ENCODE measurements at places on chromosomes 2 and 18.

- no peak for DNase-seq
Observed at GRCh38 chr2:37464067-37464466, 119.6 kb downstream of the QPCT start.

DNA sequence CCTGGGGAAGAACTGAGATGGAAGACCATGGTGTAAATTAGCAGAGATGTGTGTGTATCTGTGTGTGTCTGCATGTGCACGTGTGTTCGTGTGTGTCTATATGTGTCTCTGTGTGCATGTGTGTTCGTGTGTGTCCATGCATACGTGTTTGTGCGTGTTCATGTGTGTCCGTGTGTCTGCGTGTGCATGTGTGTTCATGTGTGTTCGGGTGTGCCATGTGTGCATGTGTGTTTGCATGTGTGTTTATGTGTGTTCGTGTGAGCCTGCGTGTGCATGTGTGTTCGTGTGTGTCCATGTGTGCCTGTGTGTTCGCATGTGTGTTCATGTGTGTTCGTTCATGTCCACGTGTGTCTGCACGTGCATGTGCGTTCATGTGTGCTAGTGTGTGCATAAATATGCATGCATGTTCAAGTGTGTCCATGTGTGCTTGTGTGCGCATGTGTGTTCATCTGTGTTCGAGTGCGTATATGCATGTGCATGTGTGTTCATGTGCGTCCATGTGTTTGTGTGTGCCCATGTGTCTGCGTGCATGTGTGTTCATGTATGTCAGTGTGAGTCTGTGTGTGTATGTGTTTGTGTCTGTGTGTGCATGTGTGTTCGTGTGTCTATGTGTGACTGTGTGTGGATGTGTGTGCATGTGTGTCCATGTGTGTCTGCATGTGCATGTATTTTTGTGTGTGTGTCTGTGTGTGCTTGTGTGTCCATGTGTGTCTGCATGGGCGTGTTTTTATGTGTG lies 3.1 kb downstream of the NEU2 start:
- DNase-seq: no peak

DNA sequence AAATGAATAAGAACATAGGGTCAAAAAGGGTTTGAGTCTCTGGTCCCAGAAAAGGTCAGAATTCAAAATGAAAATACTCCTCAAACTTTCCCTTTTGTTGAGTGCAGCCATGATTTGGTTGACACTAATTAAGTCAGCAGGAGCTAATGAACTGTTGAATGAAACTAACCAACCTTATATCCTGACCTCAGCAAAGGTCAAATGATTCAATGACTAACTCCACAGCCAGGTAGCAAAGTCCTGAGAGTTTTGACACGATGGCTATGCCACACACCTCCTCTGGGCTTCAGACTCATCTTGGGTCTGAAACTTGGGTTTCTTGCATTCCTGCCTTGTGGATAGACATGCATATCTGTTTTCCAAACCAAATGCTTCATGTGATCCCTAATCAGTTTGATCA lies 172.3 kb downstream of the INO80D start:
- DNase-seq: no peak

DNA sequence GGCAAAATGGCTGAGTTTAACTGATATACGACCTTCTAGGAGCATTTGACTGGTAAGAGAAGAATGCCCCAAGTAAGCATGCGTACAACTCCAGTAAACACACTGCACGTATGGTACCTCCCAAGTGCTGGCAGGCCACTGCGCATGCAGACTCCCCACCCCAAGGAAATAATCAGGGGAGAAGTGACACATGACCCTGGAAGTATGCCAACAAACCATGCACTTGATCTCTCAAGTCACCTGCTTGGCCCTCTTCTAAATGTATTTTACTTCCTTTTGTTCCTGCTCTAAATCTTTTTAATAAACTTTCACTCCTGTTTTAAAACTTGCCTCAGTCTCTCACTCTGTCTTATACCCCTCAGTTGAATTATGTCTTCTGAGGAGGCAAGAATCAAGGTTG lies 129.8 kb upstream of the COL5A2 start:
- DNase-seq: no peak

DNA sequence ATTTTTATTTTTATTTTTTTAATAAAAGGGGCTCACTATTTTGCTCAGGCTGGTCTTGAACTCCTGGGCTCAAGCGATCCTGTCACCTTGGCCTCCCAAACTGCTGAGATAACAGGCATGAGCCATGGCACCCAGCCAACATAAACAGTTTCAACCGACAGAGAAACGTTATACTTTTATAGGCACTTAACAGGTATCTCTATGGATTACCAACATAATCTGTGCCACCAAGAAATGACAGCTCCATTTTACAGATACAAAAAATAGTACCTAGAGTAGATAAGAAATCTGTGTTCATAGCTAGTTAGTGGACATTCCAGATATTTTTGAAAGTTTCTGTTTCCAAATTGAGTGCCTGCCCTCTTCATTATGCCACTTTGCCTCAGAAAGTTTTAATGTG lies 1316.7 kb downstream of the LRP1B start:
- no peak for DNase-seq

DNA sequence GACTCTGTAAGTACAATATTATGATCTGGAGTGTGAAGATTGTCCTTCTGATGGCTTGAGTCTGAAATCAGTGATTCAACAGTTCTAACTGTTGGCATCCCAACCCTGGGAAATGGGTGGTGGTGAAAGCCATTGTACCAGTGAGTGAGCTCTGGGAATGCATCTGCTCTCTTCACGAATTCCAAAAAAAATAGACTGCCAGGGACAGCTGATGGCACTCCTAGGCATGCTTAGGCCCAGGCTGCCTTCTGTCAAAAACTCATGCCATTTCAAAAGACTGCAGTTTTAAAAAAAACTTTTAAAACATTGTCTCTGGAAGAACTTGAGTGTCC lies 20.3 kb downstream of the OXER1 start:
- no peak for DNase-seq

DNA sequence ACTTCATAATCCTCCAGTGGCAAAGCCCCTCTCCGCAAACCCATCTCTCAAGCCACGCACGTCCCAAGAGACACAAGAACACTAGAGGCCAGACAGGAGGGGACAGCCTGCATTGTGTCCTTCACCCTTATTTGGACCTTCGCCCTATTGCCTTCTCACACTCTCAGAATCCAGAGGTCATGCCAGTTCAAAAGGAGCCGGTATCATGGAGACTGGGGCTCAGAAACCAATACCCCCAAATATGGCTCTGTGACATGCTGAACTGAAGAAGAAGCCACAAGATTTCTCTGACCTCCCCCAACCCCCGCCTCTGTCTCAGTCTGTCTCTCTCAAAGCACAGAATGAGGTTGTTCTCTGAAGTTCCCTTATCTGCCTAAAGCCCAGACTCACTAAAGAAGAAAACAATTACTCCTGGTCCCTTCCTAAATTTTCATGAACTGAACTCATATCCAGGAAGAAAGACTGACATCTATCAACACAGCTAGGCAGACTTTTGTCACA lies 19.2 kb upstream of the SPATA3 start:
- DNase-seq: no peak

- no peak for DNase-seq
Observed at GRCh38 chr2:176118601-176119339, 2.2 kb downstream of the HOXD10 start.

DNA sequence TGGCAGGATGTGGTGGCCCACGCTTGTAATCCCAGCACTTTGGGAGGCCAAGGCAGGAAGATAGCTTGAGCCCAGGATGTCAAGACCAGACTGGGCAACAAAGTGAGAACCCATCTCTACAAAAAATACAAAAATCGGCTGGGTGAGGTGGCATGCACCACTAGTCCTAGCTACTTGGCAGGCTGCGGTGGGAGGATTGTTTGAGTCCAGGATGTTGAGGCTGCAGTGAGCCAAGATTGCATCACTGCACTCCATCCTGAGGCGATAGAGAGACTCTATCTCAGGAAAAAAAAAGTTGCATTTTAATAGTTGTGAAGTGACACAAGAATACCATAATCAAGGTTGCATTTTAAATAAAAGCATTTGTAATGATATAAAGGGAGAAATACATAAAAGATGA lies 124.1 kb upstream of the SLC38A11 start:
- no peak for DNase-seq

DNA sequence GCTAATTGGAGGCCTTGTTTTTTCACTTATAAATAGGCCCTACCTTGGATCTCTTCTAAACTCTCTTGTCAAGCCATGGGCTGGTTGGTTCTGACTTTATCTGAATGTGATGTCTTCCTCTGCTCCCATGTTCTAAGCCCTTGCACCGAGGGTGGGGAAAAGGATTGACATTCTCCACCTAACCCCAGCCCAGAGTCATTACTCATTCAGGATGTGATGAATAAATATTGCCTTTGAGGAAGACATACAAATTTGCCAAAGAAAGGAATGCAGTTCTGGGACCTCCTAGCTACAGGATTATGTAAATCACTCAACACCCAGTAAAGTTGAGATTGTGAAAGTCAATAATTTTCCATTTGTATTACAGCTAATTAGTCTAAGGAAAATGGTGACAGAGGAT lies 142.1 kb upstream of the LYPD6 start:
- no peak for DNase-seq

DNA sequence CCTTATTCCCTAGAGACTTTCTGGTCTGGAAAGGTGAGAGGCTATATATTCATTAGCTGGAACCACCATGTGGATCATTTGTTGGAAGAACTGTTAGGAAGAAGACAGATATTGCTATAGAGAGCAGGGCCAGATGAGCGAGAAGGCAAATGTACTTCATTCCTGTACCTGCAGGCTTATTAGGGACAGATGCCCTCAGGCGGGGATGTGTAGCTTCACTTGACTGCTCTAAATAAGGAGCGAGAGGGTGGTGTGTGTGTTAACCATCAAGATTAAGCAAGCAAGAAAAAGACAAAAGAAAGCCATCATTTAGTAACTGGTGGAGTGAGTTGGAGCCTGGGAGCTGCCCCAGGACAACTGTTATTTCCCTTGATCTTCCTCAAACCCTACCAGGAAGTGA lies 36.4 kb downstream of the NEDD4L start:
- no peak for DNase-seq

DNA sequence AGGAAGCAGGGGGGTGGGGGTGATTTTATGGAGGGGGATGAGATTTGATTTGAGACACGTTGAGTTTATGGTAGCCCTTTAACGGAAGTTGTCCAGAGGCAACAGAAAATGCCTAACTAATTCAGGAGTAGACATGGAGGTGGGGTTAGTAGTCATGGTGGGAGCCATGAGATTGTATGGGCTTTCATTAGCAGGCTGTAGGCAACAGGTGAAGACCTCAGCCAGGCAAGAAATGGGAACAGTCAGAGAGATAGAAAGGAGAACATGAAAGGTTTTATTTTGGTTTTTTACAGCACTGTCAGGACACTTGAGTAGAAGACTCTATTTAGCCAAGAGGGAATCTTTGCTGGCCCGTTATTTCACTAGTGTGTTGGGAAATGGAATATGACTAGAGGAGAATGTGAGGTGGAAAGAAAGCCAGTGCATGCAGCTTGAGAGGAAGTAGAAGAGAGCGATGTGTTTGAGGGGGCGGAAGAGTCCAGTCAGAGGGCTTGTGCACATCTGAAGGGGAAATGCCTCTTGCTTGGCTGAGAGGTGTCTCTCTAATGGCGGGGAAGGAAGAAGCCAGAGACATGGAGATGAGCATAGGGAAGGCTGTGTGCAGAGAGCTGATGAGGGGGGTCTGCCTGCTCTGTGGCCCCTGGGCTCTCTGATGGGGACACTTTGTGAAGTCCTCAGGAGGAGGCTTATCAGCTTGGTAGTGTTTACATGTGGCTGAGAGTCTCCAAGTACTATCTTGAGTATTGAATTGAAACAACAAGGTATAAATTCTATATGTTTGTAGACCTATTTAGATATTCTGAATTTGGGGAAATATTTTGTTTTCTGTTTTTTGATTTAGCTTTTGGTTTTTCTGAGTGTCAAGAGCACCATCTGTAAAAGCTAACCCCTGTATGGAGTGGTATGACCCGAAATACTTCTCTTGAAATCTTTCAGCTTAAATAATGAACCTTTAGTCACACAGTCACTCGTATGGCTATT lies 66.9 kb upstream of the ITM2C start:
- no peak for DNase-seq

DNA sequence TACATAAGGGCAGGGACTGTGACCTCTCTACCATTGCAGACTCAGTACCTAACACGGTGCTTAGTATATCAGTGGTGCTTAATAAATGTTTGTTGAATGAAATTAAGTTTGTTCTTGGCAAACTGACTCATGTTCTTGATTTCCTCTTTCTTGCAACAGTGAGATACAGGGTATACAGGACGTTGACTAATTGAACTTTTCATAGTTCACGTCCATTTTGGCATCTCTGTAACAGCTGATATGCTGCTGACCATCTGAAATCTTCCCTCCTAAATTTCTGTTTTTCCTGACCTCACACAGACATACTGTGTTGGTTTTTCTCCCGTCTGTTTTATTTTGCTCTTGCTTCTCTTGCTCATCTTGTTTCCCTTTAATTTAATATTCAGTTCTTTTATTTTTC lies 44.2 kb downstream of the LHCGR start:
- DNase-seq: no peak

DNA sequence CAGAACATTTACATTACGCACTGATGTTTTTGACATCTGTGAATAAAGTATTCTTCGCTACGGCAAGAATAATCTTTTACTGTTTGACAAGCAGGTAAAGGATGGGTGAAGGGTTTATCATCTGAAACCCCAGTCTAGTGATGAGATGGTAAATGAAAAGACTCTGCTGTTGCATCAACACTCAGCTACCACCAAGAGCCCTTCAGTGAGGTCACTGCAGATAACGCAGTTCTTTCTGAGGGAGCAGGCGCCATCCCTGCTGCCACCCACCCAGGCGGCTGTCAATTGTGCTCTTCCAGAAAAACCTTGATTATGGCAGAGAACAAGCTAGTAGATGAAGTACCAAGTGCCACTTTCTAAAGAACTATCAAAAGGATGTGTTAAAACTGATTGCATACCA lies 58.7 kb downstream of the ABCG8 start:
- DNase-seq: no peak

DNA sequence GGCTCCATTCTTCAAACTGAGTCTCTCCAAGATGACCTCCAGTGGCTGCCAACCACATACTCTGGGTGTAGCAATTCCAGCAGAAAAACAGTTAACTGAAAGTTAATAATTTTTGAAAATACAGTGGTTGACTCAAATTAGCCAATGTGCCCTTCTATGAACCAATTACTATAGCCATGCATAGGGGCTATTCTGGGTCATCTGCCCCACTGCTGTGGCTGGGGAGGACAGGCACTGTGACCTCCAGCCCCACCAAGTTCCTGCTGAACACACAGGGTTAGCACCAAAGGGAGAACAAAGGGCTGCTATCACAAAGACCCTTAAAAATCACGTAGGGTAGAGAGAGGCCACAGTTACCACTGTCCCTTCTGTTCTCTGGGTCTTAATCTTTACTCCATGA lies 123.0 kb downstream of the IRS1 start:
- DNase-seq: no peak

- DNase-seq: no peak
Observed at GRCh38 chr2:147214914-147215313, 629.9 kb upstream of the ACVR2A start.

DNA sequence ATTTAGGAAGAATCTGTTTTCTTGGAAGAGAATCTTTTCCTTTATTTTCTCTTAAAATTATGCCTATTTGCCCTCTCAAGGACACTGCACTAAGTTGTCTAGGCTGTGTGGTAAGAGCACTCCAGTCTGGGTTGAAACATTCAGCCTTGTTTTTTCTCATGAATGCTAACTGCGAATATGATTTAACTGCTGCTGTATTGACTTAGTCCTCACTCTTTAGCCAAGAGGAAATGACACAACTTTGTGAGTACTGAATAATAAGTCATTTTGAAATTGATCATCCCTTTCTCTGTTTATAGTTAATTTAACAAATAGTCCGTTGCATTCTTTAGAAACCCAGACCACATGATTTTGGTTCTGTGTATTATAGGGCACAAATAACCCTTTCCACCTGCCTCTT lies 4.5 kb upstream of the RND3 start:
- DNase-seq: no peak
